ENCODE measurements at places on chromosomes 7 and 10. TPM values are rescaled to one million over a fixed set of nuclear protein-coding genes. Genes with fewer than 3 reads are reported as not detected.

- no peak for DNase-seq
Measured at GRCh38 chr7:43554423-43554822, 28.5 kb upstream of the STK17A start.

DNA sequence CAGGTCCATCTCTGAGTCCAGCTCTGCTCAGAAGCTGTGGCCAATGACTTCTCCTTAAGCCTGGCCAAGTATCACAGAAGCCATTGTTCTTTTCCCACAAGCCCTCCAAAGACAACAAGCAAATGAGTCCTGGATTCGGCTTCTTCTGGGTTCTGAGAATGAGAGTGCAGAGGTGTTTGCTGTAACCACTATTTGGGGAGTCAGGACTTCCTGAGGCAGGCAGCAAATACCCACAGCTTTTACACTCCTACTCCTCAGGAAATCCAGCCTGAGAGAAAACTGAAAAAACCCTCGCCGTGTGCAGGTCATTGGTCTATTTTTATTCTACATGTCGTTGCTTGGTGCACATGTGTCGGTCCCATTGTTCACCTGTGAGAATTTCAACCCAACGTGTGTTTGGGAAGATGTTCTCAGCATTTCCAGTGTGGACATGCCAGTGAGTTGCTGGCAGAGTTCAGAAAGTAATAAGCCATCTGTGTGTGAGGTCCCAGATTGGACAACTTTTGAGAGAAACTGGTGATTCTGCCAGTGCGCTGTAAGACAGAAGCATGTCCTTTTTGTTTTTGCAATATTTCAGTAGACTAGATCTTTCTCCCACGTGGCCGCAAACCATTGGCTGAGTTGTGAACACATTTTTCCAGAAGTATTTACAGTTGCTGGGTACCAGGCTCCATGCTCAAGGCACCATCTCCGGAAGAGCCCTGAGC lies 121.6 kb upstream of the LYZL2 start:
- DNase-seq, result no peak

The FBXO24 gene
- 0.27 TPM for total RNA-seq

The CAPZA2 gene
- total RNA-seq, result 116 TPM

The RPEL1 gene
- not detected for total RNA-seq

GRCh38 chr7:66739953-66740301 lies 606 bp upstream of the RABGEF1 start:
- DNase-seq, result no peak

The SPDYE16 gene
- not detected for total RNA-seq

- no peak for DNase-seq
Measured at GRCh38 chr7:14092331-14092730, 102.9 kb upstream of the ETV1 start.

- DNase-seq, result no peak
Measured at GRCh38 chr7:51472873-51473272, 156.3 kb upstream of the COBL start.

DNA sequence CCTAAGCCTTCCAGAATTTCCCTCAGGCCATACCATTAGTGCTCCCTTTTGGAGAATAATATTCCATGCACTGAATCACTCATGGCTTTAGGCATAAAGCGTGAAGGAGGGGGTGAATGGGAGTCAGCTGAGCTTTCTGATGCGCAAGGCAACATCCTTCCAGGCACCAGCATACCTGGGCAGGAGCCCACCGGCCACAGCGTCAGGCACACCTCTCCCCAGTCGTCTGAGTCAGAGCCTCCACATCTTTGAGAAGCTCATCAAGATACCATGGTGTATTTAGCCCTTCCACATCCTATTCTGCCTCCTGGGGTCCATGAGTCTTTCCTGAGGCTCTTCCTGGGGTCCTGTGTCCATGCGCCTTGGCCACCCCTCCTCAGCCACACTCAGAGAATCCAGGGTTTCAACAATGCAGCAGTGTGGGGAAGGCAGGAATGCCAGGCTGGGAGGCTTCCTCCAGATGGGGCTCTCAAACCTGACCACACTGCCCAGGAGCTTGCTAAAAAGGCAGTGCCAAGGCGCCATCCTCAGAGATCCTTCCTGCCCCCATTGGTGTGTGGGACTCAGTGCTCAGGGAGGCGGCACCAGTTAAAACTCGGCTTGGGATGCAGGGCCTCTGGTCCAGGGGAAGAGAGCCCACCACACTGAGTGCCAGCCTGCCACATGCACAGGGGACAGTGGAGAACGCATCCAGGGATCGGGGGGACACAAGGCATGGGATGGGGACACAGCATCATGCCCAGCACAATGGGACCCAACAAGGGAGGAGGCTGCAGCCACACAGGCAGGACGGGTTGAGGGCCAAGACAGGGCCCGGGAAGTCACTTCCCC lies 31.6 kb downstream of the RASGEF1A start:
- DNase-seq, result no peak

The HOXA9 gene
- 47.3 TPM for total RNA-seq

- DNase-seq, result no peak
Measured at GRCh38 chr10:48187713-48188485, 86.6 kb downstream of the FRMPD2 start.

The FAM131B gene
- 0.18 TPM for total RNA-seq

DNA sequence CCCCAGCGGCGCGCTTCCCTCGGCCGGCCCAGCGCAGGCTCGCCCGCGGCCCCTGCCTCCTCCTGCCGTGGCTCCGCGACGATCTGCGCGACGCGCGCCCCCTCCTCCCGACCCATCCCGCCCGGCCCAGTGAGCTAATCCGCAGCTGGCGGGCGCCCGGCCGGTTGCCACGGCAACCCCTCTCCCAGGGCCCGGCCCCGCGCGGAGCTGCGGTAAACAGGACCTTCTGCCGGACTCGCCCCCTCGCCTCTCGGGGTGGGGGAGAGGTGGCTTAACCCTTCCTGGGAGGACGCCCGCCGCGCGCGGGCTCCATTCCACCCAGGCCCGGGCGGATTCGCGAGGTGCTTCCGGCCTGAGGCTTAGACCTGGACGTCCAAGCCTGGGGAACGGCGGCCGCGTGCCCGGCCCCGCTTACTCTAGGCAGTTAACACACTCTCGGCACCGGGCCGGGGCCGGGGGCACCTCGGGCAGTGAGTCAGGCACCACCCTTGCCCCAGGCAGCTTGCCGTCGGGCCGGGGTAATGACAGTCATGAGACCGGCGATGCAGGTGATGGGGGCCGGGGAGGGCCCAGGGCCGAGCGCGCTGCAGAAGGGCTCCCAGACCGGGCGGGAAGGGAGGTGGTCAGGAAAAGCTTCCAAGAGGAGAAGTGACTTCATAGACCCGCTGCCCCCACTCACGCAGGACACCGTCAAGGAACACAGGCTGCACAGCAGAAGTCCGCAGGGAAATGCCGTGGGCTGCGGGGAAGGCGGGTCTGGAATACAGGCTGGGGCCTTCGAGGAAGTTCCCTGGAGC lies at the start of gene DENND2A:
DENND2A (minus strand) TSS at position 87 of the 797 bp plus-strand sequence. CDS start 38,416 bp downstream, outside the sequence.
- no peak for DNase-seq

The SEMA3D gene
- total RNA-seq, result 8.3 TPM

The FAM237B gene
- total RNA-seq, result not detected

The SLC13A1 gene
- not detected for total RNA-seq

DNA sequence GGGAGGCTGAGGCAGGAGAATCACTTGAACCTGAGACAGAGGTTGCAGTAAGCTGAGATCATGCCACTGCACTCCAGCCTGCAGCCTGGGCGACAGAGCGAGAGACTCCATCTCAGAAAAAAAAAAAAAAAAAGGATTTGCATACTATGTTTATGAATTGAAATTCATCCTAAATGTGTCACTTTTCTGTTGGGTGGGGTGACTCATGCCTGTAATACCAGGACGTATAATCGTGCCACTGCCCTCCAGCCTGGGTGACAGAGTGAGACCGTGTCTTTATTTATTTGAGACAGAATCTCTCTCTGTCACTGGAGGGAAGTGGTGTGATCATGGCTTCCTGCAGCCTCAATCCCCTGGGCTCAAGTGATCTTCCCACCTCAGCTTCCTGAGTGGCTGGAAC lies 5.8 kb downstream of the ZNF212 start:
- peak; percentile 9 for DNase-seq

The SYT15B gene
- not detected for total RNA-seq

DNA sequence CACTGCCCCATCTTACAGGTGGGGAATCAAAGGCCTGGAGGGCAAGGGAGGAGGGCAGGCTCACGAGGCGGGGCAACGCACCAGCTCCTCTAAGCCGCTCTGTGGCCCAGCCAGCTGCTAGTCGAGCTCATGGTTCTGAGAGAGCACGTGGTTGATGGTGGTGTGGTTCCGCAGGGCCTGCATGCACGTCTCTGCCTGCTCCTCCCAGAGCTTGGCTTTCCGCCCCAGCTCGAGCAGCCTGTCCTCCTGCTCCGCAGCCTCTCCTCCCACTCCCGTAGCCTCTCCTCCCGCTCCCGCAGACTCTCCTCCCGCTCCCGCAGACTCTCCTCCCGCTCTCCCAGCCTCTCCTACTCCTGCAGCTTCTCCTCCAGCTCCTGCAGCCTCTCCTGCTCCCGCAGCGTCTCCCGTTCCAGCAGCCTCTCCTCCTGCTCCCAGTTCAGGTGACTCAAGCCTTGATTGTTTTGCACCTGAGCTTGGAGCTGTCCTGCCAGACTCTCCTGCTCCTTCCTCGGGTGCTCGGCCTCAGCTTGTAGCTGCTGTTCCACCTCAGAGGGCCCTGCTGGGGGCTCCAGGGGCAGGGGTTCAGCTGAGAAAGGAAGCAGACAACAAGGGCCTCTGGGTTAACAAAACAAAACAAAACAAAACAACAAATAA lies 19.1 kb upstream of the MTPAP start:
- peak; percentile 59 for DNase-seq

DNA sequence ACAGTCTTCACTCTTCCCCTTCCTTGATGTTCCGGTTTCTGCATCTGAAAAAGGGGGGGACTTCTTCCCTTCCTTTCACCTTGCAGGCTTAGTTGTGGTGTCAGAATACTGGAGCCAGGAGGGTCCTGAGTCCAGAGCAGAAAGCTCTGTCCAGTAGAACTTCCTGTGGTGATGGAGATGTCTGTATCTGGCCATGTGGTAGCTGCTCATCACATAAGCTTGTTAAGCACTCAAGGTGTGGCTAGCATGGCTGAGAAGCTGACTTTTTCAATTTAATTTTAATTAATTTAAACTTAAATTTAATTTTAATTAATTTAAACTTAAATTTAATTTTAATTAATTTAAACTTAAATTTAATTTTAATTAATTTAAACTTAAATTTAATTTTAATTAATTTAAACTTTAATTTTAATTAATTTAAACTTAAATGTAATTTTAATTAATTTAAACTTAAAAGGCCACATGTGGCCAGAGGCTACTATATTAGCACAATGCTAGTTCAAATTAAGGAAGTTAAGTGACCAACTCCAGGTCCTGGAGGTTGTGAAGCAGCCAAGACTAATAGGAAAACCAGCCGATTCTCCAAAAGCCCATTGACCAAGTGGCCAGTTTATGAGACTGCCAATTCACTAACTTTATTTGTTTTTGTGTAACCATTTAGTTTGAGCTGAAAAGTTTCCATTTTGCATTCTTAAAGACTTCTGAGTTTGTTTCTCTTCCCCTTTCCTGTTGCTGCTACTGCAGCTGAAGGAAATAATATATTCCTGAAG lies 16.3 kb downstream of the MSRB2 start:
- no peak for DNase-seq

The STRIP2 gene
- total RNA-seq, result 16.9 TPM

GRCh38 chr7:118153551-118154177 lies 30.3 kb upstream of the LSM8 start:
- peak; percentile 27 for DNase-seq

GRCh38 chr10:78890506-78890905 lies 178.3 kb upstream of the ZMIZ1 start:
- DNase-seq, result no peak

- no peak for DNase-seq
Measured at GRCh38 chr10:129785536-129785981, 178.5 kb downstream of the EBF3 start.

- DNase-seq, result no peak
Measured at GRCh38 chr10:132459301-132460003, 62.5 kb downstream of the PWWP2B start.

- no peak for DNase-seq
Measured at GRCh38 chr7:82615527-82615926, 171.9 kb upstream of the CACNA2D1 start.

GRCh38 chr10:122422266-122422989 lies 32.0 kb upstream of the ARMS2 start:
- no peak for DNase-seq

Data from foreskin keratinocyte (primary cell).